ENCODE measurements at places on chromosomes 7 and 10.
A peak's percentile ranks its signal among the peaks of the same experiment; 100 is the strongest.

DNA sequence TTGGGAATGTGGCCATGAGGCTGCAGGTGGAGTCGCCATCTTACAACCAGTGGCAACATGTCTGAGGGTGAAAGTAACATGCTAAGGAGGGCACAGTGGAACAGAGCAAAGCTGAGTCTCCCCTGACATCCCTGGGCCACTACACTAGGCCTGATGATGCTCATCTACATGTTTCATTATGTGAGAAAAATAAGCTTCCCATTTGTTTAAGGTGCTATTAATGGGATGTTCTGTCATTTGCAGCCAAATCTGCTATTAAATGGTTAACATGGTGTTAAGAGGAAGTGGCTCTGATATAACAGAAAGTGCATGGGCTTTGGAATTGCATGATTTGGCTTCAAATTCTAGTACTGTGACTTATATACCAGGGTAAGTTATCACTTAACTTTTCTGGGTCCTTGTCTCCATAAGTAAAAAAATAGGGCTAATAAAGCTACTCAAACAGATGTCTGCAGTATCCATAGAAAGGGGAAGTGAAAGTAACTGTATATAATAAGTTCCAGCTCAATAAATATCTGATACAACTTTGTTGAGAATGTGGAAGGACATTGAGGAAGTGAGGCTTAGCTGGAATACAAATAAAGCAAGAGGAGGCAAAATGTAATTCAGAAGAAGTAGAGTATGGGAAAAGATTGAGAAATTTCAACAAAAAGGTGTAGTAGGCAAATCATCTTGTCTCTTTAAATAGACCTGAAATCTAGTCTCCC, 158.9 kb downstream of the RTKN2 start:
- no peak for DNase-seq

DNA sequence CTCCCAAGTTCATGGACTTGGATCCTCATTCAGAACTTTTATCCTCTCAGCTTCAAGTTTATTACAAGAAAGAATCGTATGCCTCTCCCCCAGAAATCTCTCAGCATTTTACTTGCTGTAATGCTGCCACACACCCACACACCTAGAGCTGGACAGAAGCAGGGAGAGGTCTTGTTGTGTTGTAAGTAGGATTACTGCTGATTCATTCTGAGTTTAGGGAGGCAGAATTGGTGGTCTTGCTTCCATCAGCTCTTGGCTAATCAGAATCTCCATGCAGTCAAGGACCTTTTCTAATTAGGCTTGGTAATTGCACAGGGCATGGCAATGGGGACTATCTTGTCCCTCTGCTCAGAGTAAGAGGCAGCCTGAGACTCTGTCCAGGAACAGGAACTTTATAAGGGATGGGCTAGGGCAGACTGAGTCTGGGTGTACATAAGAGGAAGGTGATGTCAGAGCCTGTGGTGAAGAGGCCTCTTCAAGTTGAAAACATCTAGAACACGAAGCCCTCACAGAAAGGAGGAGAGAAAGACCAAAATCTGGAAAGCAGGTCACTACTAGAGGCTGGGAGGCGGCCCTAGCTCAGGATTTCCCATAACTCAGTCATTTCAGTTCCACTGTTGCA, 7.0 kb upstream of the PTPRE start:
- DNase-seq = no peak

- DNase-seq = no peak
Measured at GRCh38 chr7:84474436-84474835, 279.8 kb upstream of the SEMA3A start.

DNA sequence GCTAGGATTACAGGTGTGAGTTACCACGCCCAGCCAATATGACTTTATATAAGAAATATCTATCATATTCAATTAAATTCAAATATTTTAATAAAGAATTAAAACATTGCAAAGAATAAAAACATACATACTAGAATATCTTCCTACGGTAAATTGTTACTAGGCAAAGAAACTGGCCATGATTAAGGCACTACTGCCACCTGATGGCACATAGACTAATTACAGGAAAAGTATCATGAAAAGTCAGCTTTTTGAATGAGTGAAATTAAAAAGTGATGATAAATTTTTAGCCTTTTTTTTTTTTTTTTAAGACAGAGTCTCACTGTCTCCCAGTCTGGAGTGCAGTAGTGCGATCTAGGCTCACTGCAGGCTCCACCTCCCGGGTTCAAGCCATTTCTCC, 30.9 kb downstream of the MRPS33 start:
- DNase-seq = no peak

- DNase-seq = no peak
Measured at GRCh38 chr7:103689255-103689654, 243.2 kb upstream of the SLC26A5 start.

DNA sequence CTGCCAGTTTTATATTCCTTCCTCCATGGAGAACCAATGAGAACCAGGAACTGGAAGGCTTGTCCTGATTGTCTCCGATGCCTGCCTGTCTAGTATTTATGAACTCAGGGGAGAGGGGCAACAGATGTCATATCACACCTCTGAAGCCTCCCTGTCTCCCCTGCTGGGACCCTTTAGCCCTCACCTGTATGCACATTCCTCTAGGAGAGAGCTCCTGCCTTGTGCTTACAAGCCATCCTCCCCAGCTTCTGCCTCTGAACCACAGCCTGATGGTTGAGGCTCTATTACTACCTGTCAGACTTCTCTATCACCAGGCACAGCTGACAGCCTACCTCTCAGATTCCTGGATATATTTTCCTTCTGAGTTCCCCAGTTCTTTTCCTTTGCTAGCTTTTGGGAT, 5.9 kb upstream of the FAM131B start:
- DNase-seq = no peak

GRCh38 chr10:50421026-50421719, 169.9 kb upstream of the ASAH2 start:
- DNase-seq = peak; percentile 14

DNA sequence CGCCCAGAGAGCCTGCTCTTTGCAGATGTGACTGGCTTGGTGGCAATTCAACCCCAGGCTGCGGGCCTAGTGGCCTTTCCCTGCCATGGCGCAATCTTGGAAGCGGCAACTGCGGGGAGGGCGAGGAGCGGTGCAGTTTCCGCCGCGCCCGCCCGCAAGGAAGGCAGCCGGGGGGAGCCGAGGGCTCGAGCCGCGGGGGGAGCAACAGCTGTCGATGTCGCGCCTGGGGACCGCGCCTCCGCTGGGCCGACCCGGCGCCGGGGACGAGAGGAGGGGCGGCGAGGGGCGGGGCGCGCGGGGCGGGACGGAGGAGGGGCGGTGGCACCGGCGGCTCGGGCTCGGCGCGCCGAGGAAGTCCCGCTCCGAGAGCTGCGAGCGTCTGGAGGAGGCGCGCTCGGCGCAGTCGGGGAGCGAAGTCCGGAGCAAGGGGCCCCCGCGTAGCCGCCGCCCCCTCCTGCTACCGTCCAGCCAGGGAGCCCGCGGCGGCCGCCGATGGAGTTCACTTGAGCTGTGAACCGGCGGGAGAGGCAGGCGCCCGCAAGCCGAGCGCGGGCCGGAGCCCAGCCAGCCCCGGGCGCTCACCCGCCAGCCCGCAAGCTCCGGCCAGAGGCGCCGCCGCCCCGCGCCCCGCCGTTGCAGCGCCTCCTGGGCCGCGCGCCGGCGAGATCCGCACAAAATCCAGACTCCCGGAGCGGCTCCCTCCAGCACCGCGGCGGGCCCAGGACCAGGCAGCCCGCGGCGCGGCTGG, 438.1 kb upstream of the GALNT17 start:
- peak; percentile 49 for DNase-seq

DNA sequence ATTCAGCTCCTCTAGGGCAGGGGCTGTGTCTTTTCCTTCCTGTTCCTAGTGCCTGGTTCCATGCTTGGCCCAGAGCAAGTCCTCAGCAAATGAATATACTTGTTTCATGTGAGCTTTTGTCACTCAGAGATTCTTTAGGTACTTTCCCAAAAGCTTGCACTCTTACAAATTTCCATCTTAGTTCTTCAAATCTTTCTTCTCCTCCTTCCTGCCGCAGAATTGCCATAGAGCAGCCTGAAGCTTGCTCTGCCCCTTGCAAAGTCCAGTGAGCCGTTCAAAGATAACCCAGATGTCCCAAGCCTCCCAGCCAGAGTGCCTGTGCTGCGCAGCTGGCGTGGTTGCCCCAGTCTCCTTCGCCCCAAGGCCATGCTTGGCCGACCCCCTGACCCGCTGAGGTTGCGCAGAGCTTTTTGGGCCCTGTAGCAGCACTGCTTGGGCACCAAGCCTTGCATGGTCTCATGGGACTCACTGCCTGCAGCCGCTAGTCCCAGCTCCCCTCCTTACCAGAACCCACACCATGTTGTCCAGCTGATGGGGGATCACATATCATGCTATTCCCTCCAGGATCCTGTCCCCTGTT, 20.7 kb downstream of the CHST3 start:
- DNase-seq = no peak

- DNase-seq = no peak
Measured at GRCh38 chr10:69684020-69684980, 54.3 kb downstream of the FAM241B start.

- DNase-seq = no peak
Measured at GRCh38 chr10:25493122-25493893, 318.5 kb downstream of the GPR158 start.

DNA sequence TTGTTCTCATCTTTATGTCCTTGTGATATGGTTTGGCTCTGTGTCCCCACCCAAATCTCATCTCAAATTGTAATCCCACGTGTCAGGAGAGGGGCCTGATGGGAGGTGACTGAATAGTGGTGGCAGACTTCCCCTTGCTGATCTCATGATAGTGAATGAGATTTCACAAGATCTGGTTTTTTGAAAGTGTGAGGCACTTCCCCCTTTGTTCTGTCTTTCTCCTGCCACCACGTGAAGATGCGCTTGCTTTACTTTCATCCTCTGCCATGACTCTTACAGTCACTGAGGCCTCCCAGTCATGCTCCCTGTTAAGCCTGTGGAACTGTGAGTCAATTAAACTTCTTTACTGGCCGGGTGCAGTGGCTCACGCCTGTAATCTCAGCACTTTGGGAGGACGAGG, 161.0 kb downstream of the HERPUD2 start:
- DNase-seq = no peak

- DNase-seq = no peak
Measured at GRCh38 chr7:44965441-44965903, 13.3 kb downstream of the MYO1G start.

DNA sequence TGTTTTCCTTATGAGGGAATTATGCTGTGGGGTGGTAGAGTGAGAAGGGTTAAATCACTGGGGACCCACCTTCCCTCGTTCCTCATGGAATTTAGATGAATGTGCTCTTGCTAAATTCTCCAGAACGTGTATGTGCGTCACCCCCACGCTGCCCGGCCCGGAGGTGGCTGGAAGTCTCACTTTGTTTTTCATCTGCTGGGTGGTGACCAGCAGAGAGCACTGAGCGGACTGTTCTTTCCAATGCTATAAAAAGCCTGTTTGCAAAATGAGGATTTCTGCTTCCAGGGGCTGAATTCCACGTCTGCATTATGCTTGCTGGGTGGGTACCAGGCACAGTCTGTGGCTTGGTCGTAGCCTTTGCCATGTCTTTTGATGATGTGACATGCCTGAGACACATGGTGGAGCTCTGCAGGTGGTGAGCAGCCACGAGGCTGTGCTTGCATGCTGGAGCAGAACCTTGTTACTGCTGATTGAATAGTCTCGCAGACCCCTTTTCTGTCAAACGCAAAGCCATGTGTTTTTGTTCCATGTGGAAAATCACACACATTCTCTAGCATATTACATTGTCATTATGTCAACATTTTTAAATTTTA, 31.9 kb upstream of the INSYN2A start:
- no peak for DNase-seq

DNA sequence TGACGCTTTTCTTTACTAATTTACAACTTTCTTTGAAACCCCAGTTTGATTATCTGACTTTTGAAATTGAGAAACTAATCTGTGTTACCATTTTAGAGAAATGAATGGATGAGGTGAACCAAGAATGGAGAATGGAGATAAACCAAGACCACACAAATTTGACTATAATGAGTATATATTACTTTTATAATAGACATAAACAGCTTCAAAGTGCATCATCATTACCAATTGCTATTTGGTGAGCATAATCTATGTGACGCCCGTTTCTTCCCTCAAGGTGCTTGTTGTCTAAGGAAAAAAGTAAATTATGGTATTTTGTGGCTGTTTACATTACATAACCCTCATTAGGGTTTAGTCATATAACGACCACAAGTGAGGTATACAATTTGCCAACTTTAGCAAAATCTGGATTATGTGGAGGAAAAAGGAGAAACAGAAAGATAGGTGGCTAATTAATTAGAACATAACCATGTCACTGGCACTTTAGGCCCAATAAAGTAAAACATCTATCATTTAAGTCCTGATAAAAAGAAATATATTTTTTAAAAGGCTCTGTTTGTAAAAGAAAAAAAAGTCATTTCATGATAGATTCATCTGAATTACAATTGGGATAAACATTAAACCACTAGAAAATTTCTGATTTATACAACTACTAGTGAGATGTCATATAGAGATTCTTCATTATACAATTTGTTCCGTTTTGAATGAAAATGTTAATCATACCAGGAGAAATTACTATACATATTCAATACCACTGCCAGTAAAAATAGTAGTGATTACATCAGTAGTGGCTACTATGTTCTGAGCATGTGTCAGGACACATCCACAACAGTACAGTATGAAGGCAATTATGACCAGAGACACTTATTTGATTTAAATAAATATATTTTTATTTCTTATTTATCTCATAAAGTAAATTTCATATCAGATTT, 118.2 kb upstream of the FAM133B start:
- DNase-seq = no peak

GRCh38 chr10:61215246-61215645, 237.9 kb downstream of the TMEM26 start:
- DNase-seq = no peak

- no peak for DNase-seq
Measured at GRCh38 chr10:103417601-103418000, 21.2 kb downstream of the PDCD11 start.

GRCh38 chr10:126099366-126099765, 203.0 kb downstream of the FANK1 start:
- DNase-seq = no peak

DNA sequence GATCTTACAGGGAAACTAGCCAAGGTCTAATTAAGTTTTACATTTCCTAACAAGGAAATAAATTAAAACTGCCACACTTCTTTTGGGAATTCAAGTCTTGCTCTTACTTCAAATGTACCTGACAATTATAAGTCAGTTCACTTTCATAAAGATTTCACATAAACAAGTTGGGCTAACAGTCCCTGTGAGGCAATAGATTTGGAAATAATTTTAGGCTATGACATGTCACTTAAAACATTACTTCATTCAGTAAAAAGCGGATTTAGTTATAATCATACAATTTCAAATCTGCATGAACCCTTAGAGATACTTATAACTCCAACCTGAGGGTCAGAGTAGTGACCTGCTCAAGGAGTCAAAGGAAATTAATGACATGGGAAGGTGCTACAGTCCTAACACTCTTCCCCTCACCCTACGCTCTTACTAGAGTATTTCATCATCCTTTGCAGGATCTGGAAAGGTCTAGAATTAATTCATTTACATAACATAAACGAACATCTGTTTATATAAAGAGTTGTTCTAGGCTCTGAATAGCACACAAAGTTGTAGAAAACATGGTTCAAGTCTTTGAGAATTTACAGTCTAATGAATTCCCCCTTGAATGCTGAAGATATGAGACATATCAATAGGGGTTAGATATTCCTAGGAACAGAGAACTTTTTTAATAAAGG, 32.3 kb upstream of the DNAJB12 start:
- DNase-seq = no peak

All from stimulated activated CD4-positive, alpha-beta T cell treated with anti-CD3 and anti-CD28 coated beads, Interleukin-4, amount 100 ng/mL, for 1 hour (primary cell).